Cerebellar cortex (tissue), 1 donor: ENCODE measurements at places on chromosomes 5 and 9.

GRCh38 chr5:172144931-172145869 lies 42.8 kb downstream of the STK10 start:
- DNase-seq, result peak; percentile 72

DNA sequence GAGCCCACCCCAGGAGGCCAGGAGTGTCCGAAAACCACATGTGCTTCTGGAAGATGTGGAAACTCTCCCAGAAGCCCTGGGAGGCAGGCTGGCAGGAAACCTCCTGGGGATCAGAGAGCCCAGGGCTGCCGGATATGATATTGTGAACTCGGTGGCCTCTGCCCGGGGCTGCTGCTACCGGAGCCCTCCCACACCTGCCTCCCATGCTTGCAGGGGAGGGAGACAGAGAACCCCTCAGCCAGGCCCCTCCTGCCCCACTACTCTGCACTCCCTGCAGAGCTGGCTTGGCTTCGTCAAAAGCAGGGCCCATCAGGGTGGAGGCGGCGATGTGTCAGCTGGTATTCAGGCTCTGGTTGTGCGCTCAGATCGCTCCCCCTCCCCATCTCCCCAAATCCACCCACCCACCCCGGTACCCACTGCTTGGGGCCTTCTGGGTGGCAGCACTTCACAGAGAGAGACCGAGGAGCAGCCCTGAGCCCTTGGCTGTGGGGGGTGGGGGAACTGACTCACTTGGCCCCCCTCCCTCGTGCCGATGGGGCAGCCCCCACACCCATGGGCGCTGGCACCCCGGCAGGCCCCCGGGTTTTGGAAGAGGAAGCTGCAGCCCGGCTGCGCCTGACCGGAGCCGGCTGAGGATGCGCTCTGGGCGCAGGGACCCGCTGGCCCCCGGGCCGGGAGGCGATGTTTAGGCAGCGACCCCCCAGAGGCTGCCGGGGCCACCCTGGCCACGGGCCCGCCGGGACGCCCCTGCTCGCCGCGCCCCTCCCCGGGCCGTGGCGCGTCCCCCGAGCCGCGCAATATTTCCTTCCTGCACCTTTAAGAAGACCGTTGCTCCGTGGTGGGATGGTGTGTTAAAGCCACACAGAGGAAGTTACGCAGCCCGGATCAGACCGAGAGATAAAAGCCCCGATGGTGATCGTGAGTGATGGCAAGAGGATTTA lies 786 bp upstream of the NTNG2 start:
- no peak for DNase-seq

DNA sequence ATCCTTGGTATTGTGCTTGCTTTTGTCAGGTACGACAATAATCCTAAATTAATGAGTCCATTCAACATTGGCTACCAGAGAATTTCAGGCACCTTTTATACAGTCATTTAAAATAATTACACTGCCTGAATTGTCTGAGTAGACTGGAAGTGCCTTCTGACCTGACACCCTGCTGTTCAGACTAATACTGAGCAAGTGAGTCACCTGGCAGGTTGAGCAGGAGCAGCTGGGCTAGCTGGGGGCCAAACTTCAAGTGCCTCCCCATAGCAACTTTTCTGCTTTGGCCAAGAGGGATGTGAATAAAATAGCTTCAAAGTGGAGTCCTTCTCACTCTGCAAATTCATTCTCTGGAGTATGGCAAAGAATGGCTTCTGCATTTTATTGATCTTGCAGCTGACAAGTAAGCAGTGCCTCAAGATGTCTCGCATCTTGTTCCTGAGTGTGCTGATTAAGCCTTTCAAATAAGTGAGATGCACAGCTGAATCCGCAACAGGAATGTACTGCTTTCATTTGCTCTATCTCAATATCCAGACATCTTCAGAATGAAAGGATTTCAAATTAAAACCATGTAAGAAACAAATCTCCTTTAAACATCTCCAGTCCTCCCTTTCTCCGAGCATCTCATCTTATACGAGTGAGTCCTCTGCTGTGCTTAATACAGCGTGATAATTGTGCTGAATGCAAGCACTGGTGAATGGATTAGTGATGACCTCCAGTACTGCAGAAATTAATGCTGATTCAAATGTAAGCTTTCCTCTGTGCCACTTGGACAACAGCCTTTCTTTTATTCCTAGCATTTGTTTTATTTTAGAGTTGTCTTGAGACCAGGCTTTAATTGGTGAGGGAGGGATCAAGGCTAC lies 271.2 kb downstream of the EDIL3 start:
- peak; percentile 50 for DNase-seq

DNA sequence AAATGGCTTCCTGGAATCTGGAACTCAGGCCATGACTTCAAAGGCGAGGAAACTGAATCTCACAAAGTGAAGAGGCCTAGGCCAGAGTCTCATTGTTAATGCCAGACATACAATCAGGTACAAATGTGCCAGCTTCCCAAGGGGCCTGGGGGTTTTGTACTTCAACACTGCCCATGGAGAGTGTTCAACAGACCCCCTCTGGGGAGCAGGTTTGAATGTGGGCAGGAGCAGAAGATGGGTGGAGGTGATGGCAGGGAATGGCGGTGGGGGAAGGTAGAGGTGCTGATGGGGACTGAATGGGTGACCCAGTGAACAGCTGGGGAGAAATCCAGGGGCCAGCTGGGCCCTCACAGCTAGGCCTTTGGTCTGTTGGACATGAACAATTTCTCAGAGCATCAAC lies 12.0 kb downstream of the FOXI1 start:
- no peak for DNase-seq

DNA sequence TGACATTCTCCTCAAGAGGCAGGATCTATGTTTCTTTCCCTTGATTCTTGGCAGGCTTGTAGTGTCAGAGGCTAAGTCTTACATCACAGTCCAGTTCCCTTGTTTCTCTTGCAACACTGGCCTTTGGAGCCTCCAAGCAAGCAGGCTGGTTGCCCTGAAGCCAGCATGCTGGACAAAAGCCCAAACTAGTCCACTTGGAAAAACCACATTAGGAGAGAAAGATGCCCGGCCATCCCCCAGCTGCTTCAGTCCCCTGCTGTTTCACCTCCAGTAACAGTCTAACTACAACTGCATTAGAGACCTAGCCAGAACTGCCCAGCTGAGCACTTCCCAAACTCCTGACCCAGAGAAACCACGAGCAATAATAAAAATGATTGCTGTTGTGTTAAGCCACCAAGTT lies 87.6 kb downstream of the ADAMTS6 start:
- DNase-seq, result peak; percentile 16

GRCh38 chr5:149586708-149587318 lies 5.5 kb downstream of the ARHGEF37 start:
- DNase-seq, result no peak

- no peak for DNase-seq
Measured at GRCh38 chr5:150335778-150336177, 21.7 kb upstream of the TCOF1 start.

DNA sequence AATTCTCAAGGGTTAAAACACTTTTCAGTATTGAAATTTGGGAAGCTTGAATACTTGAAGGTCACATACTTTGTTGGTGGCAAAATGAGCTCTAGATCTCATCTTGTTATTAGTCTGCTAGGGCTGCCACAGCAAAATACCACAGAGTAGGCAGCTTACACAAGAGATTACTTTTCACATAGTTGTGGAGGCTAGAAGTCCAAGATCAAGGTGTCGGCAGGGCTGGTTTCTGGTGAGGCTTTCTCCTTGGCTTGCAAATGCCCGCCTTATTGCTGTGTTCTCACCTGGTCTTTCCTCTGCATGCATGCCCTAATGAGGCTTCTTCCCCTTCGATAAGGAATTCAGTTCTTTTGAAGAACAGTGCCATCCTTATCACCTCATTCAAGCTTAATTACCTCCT lies 270.8 kb upstream of the ANKRD55 start:
- DNase-seq, result no peak

GRCh38 chr5:149526845-149527590 lies 24.2 kb downstream of the CSNK1A1 start:
- DNase-seq, result no peak

DNA sequence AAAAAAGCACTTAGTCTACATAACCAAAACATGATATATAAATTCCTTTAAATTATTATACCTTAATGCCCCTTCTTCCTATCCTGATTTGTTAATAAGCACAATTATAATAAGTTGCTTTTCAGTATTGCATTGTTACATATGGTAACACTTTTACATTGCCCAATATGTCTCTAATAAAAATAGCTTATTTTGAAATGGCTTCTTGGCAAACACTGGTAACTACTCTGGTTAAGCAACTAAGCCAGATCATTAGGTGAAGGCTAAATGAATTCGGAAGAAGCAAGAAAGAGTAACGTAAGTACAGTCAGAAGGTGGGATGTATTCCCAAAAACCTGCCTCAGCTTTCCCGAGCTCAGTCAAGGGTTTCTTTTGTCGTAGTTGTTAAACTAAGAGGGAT lies 85.3 kb downstream of the TTC39B start:
- DNase-seq, result no peak

DNA sequence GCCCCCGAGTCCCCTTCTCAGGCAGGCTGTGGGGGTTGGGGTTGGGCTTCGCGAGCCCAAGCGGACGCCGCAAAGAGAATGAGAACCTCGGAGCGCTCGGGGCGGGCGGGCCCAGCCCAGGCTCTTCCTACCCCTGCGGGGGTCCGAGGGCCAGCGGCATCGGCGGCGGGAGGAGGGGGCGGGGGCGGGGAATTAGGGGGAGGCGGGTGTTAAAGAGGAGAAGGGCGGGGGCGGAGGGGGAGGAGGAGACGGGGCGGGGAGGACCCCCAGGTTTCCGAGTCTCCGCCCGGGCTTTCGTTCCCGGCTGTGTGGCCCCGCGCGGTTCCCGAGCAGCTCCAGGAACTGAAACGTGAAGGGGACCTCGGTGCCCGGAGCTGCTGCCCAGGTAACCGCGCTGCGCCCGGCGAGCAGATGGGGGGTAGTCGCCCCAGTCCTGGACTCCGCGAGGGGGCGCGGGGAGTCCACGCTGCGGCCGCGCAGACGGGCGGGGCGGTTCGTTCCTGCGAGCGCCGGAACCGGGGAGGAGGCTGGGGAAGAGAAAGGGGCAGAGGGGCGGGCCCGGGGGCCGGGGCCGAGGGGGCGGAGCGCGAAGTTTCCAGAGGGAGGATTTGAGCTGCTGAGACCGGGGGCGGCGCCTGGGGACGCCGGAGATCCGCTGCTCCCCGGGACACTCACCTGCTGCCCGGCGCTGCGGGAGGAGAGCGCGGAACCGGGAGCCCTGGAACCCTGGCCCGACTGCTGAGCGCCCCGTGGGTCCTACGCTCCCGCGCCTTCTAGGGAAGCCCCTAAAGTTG lies 38.4 kb upstream of the PLEKHG4B start:
- no peak for DNase-seq

DNA sequence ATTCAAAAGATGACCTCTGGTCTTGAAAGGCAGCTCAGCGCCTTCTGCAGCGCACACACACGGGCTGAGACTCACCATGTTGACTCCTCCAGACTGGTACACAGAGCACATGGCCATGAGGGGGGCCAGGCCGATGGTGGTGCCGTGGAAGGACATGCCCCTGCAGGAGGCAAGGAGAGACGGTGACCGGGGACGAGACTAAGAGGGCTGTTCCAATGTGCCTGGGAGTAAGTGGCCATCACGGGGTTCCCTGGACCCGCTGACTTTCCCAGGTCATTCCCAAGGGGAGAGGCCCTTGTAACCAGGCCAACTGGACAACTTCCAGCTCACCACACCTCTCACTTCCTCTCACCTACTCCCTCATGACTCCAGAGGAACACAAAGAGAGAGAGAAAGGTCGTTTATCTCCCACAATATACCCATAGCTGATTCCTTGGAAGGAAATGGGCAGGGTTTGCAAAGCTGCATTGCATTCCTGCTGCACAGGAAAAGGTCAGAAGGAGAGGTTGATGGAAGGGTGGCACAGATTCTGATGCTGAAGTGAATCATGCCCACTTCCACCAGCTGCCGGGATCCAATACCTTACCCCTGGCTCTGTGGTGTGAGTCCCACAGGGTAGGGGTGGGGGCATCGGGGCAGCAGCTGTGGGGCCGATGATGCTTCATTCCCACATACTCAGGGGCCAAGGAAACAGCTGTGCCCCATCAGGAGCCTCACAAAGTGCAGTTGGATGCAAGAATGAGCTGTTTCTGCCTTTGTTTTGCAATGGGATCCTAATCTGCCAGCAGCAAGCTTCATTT lies 47.2 kb downstream of the NIPAL4 start:
- DNase-seq, result no peak

DNA sequence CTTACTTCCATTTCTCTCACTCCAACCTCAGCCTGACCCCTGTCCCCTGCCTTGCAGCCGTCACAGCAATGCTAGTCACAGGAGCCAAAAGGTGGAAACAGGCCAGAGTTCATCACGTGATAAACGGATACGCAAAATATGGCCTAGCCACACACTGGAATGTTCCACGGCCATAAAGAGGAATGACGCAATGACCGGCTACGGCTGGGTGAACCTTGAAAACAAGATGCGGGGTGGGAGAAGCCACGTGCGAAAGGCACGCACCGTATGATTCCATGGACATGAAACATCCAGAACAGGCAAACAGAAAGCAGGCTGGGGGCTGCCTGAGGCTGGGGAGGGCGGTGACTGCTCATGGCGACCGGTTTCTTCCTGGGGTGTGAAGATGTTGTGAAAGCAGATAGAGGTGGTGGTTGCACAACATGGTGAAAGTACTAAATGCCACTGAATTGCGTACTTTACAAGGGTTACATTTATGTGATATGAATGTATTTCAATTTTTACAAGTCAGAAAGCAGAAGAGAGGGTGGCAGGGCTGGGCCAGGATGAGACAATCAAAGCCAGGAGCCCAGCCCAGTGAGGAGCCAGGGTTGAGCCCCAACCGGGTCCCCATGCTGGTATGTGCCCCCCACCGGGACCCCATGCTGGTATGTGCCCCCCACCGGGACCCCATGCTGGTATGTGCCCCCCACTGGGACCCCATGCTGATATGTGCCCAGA lies 117.8 kb upstream of the SARDH start:
- no peak for DNase-seq

DNA sequence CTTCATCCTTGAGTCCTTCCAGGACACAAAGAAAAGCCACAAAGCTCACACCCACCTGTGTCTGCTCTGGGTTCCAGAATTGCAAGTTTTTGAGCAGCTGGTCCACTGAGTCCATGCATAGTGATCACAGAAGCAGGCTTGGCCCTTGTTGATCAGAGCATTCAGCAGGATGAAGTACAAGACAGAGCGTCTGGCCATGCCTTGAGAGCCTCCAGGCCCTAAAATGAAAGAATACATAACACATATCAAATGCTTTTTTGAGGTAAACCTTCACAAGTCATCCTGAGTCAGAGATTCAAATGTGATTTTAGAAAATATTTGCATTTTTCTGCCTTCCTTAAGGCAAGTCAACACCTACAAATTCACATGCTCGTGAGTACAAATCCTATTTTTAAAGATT lies 10.3 kb downstream of the C6 start:
- no peak for DNase-seq
